CD4-positive, alpha-beta memory T cell (primary cell): ENCODE measurements at places on chromosomes 2 and 18.
A peak's percentile ranks its signal among the peaks of the same experiment; 100 is the strongest.

GRCh38 chr2:100222844-100223243, 80.5 kb upstream of the AFF3 start:
- DNase-seq: no peak

GRCh38 chr2:64218137-64218802, 74.0 kb upstream of the PELI1 start:
- DNase-seq: no peak

GRCh38 chr2:152223977-152224376, 48.4 kb upstream of the STAM2 start:
- DNase-seq: no peak

- no peak for DNase-seq
These were observed 22.9 kb upstream of the GRB14 start for GRCh38 chr2:164644036-164644700.

GRCh38 chr2:85797921-85798320, 44.1 kb downstream of the ATOH8 start:
- no peak for DNase-seq

DNA sequence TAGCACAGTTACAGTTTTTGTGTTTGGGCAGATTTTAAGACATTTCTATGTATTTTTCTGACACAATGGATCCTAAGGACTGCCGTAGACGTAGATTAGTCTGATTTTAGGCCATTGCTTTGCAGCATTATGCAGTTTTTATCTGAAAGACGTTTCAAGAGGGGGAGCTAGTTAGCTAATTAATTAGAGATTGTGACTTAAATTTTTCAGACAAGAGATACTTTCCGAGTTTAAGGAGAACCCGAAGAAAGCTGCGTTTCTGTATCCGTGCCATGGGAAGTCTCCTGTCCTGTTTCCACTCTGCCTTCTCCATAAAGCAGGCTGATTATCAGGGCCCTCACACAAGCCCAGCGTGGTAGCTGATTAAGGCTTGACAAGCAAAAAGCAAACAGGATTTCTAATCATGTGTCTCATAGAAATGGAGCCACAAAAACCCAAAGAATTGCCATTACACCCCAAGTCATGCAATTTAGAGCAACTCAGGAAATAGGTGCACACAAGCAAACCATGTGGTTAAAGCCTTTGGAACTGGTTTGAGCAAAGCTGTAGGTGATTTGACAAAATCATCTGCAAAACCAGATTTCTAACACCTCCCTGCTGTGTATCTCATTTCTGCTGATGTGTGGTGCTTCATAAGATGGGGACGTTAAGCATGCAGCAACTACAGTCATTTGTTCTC, 808.1 kb downstream of the RNF144A start:
- DNase-seq: peak; percentile 69

DNA sequence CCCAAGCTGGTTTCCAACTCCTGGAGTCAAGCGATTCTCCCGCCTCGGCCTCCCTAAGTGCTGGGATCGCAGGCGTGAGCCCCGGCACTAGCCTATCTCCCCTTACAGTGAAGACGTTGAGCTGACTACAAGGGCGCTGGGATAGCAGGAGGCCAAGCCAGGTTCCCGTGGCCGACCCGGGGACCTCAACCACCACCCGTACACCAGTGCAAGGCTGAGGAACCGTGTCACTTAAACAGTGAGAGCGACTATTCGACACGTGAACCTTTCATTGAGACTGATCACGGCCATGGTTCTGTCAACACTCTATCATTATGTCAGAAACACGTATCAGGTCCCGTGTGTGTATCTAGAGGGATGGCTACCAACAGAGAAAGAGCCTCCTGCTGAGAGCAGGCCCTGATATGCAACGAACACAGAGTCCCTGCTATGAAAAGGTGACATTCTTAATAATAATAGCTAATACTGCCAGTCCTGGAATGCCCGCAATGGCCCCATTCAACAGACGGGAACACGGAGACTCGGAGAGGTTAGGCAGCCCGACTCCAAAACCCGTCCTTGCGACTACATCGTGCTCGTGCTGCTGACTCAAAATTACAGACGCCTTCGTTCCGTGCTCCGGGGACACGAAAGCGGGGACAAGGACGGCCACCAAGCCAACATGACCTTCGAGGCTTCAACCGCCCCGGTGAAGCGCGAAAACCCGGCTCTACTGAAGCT, 833 bp downstream of the AFG3L2 start:
- DNase-seq: no peak

GRCh38 chr18:26466026-26466425, 82.3 kb downstream of the KCTD1 start:
- no peak for DNase-seq

- no peak for DNase-seq
These were observed 466.6 kb upstream of the ETAA1 start for GRCh38 chr2:66930339-66931220.

GRCh38 chr18:34809451-34810072, 99.5 kb downstream of the DTNA start:
- DNase-seq: no peak

DNA sequence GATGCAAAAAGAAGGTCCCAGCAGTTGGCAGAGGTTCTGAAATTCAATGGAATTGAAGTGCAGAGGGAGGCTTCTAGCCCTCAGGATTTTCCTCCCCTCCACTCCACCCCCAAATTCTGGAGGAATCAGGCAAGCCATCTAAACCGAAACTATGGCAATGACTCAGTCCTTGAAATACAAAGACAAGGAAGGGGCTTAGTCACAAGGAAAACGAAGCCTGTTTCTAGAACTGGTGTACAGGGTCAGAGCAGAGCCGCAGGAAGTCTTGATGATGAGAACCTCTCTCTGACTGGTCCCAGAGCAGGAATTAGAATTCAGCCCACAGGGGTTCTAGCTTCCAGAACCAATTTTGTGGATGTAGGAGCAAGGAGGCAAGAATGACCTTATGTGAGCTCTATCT, 111.7 kb upstream of the SCN1A start:
- no peak for DNase-seq

DNA sequence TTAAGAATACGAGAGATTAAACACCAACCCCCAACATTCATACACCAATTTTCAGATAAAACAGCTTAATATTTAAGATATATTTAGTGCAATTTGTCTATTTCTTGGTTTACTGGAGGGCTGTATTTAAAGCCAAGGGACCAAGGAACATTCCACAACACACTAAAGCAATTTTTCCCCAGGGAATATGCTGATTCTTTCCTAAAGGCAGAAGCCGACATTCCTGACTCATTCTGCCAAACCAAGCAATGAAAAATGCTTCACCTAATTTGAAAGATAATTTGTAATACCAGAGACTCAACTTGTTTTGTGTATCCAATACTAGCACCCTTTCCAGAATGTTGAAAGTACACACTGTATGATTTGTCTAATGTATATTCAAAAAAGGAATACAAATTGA, 1267.6 kb upstream of the PIK3C3 start:
- no peak for DNase-seq

DNA sequence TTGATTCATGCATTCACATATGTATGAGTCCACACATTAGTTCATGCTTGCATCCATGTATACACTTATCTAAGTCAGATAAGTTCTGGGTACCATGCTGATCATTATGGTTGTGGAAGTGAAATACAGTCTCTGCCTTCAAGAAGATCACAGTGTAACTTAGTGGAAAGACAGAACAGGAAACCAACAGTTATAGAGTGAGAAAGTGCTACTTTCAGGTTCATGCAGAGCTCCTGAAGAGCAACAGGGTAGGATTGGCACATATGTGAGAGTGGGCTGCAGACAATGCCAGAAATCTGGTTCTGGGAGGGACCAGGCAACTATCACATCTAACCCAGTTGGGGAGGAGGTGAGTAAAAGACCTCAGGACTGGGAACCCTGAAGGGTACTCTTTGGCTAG, 35.4 kb upstream of the PGAP1 start:
- DNase-seq: no peak

DNA sequence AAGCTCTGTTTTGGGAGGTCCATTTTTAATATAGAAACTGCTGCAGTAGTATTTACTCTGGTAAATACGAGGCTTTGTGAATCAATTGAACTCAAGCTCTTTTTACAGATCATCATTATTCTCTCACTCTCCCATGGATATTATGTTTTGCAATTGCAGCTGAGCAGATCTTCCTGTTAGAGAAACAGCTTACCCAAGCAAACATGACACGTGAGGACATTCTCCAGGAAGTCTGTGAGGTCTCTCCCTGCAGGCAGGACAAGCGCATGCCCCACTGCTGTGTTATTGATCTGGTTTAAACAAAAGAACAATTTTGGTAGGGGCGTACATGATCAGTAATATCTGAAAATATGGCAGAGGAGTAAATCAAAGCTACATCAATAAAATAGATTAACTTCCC, 72.1 kb downstream of the COL6A3 start:
- DNase-seq: no peak

DNA sequence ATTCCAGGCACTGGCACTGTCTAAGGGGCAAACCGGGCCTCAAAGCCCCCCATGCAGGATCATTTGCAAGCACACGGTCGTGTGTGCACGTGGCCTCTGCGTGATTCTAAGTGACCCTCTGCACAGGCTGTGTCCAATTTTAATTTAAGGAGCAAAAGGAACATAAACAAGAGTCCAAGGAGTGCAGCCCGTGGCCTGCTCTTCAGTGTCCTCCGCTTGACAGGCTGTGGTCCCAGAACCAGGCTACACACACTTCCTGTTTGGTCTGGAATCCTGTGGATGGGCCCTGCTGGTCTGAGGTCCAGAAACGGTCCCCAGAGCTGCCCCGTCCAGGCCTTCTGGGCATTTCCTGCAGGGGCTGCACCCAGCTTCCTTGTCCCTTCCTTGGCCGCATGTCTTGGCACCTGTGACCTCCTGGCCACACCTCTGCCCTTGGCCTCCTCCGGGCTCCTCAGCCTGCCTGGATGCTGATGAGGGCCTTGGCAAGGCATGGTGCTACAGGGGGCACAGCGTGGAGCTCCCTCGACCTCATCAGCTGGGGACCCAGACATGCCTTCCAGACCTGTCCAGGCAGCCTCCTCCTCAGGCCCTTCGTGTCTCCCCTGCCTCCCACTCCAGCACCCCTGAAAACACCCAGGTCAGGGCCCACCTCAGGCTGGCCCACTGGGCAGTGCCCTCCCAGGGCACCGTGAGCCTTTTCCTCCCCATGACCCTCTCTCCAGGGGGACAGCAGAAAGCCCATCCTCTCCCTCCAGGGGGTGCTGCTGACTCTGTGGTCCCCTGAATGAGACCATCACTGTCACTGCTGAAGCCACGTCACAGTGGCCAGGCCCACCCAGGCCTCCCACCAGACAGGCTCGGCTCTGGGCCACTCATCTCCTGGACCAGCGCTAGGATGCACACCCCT, 136.4 kb upstream of the GPC1 start:
- no peak for DNase-seq
